ENCODE measurements at places on chromosomes 4 and X.

- no peak for DNase-seq
These were observed 167.8 kb downstream of the LDB2 start for GRCh38 chr4:16730522-16731205.

DNA sequence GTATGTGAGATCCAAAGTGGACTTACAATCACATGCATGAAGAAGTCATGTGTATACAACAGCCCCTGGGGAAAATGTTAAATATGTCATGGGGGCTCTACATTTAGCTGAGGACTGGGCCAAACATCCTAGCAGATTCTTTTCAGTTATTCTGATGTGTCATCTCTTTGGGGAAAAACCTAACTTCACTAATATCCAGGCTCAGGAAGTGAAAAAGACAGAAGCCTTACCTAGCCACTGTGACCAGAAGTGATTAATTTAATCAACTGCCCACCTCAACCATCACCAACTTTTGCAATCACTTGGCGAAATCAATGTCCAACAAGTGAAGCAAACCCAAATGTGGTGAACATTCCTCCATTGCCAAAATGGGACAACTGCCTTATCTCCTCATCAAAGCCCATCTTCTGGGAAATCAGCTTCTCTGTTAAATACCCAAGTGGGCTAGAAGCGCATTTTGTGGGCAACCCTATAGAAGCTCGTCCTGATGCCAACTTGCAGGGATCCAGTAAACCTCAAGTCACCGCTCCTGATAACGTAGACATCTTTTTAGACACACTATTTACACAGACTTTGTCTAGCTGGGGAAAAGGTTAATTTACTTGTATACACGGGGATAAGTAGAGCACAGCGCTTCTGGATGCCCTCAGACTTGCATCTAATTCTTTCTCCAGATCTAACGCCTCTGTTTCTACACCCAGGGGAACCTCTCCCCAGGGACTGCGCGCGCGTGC is 1.4 kb upstream of the HHIP start:
- DNase-seq: no peak

GRCh38 chr4:87423317-87424098 is 1.1 kb downstream of the NUDT9 start:
- no peak for DNase-seq

DNA sequence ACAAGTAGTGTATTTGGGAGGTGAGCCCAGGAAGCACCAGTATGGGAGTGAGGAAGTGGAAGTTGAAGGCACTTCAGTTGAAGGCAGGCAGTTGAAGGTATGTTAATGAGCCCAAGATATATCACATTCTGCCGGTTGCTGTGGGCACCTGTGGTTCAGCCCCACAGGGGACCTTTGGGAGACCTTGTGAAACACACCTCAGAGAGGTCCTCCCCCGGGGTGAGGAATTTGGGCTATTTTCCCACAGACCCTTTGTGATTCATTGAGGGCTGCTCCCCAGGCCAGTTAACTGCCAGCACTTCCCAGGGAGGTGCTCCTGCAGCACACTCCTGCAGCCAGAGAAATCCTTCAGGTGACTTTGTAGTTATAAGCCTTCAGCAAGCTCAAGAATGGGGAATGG is 45.9 kb downstream of the PTCHD1 start:
- no peak for DNase-seq

DNA sequence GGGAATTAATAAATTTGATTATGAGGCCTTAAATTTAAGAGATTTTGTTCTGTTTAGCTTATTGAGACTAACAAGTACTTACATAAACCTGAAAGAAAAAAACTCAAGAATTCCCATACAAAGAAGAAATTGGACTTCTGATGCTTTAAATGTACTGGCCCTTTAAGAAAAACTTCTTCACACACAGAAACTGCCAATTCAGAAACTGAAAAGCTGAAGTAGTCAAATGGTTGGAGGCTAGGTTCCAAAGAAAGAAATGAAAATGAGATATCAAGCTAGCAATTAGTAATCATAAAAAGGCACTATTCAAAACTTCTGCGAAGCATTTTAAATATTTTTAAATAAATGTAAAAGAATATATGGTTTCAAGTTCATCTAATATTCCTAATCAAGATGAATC is 151.3 kb downstream of the THOC2 start:
- no peak for DNase-seq

DNA sequence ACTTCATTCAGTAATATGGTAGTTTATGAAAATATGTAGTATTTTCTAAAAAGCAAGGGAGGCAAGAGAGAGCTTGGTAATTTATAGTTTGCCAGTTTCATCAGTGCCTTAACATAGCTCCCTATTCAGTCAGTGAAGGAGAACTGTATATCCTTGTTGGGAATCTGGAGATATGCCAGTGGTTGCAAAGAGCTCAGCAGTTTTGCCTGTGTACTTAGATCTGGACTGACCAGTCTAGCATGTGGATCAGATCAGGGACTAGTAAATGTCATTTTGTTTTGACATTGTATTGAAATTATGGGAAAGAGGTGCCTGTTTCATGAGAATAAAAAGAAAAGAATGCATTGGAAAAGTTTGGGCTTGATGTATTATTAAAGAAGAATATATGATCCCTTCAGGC is 88.6 kb downstream of the ZIC3 start:
- DNase-seq: no peak

- no peak for DNase-seq
These were observed 349.9 kb upstream of the KLF3 start for GRCh38 chr4:38313999-38314561.

- DNase-seq: no peak
These were observed 92.5 kb upstream of the BRS3 start for GRCh38 chrX:136395271-136395670.

DNA sequence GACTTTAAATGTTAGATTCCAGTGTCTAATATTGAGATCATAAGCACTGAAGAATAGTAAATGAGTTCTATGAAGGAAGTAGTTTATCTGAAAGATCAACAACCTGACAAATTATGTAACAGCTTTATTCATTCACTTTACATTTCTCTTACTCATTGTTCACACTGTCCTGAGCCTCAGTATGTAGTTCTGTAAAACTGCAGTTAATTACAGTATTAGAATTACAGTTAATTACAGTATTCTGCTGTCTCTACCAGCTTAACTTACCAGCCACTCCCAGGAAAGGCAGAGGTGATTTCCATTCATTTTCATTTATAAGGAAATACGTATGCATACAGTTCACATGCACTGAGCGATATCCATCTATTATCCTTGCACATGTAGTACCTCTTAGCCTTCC is 32.7 kb downstream of the NFKB1 start:
- no peak for DNase-seq

DNA sequence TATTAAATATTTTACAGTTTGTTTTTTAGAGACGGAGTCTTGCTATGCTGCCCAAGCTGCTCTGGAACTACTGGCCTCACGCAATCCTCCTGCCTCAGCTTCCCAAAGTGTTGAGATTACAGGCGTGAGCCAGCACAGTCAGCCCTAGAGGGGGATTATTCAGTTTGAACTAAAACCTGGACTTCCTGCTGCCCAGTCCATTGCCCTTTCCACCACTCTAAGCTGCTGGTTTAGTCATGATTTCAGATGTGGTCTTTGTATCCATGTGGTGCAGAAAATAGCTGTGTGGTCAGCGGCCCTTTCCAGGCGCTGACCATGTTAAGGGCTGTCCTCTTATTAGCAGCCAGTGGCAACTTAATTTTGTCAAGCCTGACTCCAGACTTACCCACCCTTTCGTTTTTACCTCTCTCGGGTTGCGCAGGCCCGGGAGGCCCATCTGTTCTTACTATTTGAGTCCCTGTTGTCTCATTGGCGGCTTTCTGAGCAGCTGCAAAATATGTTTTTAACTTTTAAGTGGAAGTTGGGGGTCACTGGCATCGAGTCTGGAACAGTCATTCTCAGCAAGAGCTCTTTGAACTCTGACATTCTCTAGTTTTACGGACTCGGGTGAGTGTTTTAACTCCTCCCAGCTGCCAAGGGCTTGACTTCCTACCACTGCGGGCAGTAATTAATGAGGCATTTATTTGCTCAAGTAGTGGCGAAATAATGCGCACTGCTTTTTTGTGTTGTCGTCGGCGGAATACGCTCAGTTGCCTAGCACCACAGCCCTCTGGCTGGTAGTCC is 773 bp upstream of the VMA21 start:
- no peak for DNase-seq

DNA sequence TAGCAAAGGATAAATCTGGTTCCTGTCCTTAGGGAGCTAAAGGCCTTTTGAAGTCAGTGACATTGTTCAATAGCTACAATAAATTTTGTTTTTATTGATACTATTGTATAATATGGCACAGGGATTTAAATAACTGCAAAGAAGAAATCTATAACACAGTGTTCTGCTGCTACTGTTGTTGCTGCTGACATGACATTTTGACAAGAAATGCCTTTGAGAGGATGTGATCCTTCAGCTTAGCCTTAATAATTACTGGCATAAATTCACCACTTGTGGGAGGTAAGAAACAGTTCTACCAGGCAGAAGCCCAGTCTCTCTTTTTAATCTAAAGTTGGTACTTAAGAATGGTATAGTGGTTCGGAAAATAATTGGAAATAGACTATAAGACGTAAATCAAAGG is 4.1 kb downstream of the SULT1E1 start:
- DNase-seq: no peak

GRCh38 chrX:2243913-2244460 is 256.8 kb downstream of the DHRSX start:
- DNase-seq: no peak

DNA sequence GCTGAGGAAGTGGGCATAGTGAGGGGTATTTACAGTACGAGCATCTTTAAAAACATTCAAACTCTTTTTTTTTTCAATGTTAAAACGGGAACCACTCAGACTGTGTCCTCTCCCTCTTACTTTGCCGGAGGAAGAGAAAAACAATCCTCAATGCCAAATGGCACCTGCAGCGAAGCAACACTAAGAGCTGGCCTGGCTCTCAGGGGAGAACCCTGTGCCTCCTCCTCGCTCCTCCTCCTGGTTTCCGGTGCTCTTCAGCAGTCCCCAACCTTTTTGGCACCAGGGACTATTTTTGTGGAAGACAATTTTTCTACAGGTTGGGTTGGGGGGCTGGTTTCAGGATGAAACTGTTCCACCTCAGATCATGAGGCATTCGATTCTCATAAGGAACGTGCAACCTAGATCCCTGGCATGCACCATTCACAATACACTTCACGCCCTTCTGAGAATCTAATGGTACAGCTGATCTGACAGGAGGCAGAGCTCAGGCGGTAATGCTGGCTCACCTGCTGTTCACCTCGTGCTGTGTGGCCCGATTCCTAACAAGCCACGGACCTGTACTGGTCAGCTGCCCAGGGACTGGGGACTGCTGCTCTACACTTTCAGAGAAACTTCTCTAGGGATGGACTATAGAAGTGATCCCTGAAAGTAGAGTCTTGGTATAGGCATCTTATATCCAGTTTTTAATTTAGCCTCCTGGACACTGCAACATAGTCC is 404.1 kb downstream of the RAPGEF2 start:
- DNase-seq: no peak

DNA sequence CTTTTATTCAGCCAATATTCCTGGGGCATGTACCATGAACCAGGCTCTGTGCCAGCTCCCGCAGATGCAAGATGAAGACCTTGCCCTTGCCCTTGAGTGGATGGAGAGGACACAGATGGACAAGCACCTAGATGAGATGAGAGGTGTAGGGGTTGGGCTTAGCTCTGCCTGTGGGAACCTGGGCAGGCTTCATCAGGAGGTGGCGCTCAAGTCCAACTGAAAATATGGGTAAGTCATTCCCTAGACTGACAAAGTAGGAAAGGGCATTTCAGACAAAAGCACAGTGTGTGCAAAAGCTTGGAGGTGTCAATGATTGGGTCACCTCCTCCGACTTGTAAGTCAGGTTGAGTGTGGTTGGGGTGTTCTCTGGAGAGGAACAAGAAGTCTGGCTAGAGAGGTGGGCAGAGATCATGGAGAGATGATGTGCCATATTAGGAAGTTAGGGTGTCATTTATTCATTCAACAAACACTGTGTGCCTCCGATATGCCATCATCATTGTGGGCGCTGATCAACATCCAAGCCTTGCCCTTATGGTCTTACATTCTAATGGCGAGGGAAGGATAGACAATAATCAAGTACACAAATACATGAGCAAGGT is 64.6 kb downstream of the ANAPC4 start:
- peak; percentile 45 for DNase-seq

DNA sequence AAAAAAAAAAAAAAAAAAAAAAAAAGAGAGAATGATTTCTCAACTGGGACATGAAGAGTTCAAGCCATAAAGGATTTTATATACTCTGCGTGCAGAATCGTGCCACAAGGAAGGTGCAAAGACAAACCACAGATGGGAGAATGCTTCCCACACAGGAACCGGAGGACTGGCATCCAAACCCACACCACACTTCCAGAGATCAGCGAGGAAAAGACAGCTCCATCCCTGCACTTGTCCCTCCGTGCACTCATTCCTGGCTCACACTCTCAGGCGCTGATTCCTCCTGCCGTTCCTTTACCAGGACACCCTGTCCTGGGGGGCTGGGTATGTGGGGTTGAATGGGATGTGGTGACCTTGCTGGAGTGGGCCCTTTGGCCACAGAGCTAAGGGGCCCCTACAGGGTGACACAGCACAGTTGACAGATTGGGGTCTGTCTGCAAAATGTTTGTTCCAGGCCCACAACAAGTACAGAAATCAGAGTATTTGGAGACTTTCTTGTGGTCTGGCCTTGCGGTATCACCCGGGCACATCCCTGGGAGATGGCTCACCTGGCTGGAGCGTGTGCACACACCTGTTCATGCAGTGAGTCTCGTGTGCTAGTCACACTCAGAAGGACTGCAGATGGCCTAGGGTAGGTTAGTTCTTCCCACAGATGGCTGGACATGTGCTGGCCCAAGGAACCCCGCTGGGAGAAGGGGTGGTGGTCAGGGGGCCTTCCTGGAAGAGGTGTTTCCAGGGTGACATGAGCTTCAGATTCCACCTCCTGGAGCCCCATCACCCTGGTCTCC is 55.4 kb upstream of the GPR78 start:
- no peak for DNase-seq

DNA sequence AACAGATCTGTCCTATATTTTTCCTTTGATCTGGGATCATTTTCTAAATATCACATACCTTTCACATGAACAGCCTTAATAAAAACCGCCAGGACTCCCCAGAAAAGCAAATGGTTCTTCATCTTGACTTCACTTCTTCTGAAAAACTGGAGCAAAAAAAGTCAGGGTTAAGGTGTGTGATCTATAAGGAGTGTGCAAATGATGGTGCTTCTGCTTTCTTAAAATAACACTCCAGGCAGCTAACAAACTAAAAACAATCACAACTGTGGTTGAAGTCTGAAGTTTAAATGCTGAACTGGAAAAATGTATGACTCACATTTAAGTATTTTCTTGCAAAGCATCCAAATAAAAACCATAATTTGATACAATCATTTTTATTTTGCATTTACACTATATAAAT is at the start of gene JCHAIN:
Gene JCHAIN (minus strand): TSS at position 140 of the 400 bp plus-strand sequence. CDS start 18 bp downstream, at position 122.
- DNase-seq: no peak

DNA sequence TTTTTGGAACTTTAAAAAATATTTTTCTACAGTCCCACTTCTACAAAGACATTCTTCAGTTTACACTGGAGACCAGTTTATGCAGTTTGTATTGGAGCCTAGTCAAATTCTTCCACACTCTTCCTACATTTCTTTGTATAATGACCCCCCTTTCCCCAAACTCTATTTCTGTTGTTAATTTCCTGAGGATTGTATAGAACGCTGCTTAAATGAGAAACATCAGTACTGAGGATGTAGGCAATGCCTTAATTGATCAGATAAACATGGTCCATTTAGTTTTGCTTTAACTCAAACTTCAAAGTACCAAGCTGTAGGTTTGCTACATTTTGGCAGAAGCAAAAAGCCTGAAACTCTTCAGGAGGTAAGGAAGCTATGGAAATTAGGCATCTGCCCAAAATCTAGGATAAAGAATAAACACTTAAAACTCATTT is 155.5 kb downstream of the SLC7A11 start:
- no peak for DNase-seq

Data from K562 (cell line).